Esophagus squamous epithelium (tissue), 5 donors: ENCODE measurements at places on chromosomes 7 and 10.

DNA sequence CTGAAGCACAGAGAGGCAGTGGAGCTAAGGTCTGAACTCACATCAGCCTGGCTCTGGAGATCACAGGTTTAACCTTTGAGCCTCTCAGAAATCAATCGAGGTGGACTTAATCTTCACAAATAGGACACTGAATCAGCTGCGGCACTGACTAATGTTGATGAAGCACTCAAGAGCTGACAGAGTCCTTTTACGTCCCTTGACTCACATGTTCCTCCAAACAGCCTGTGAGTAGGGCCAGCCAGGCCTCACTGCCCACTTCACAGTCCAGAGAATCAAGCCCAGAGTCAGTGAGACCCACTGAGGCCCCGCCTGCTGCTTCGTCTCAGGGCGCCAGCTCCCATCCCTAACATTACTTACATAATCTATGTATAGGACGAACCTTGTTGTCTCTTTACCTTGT, 63.1 kb downstream of the TNS3 start:
- no peaks in the 10 kb centered on the region for H3K4me1 ChIP-seq
- no peaks in the 10 kb centered on the region for H3K36me3 ChIP-seq
- no peak for DNase-seq
- no peak overlapping the region for H3K27ac ChIP-seq
- no peaks in the 10 kb centered on the region for H3K27me3 ChIP-seq

DNA sequence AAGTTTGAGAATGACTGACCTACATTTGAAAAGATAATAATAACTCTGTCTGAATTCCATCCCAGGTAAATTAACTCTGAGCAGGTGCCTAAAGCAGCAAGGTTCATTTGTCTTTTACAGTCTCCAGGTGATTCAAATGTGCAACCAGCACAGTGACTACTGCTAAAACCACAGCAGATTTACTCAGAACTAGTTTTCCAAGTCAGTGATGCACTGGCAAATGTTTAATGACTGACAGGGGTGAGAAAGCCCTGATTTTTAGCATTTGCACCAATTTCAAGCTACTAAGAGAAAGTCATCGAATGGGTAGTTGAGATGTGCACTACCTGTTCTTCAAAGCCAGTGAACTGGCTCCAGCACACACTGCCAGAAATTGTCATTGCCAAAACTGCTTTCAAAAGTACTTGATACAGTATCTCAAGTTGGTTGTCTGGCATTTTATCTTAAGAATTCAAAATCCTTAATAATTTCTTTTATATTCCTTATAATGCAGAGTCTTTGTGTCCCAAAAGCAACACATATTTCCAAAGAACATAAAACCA, 60.3 kb downstream of the ATOH7 start:
- H3K27me3 ChIP-seq, result no peaks in the 10 kb centered on the region
- H3K4me3 ChIP-seq, result no peak overlapping the region
- H3K27ac ChIP-seq, result no peak overlapping the region
- no peaks in the 10 kb centered on the region for H3K36me3 ChIP-seq
- no peak for DNase-seq

GRCh38 chr7:81774551-81774950, 4.7 kb upstream of the HGF start:
- H3K4me3 ChIP-seq, result no peak overlapping the region
- no peaks in the 10 kb centered on the region for H3K36me3 ChIP-seq
- no peak overlapping the region for H3K27ac ChIP-seq
- H3K4me1 ChIP-seq, result peaks cover 19% of the 10 kb centered on the region
- no peaks in the 10 kb centered on the region for H3K27me3 ChIP-seq
- DNase-seq, result no peak

DNA sequence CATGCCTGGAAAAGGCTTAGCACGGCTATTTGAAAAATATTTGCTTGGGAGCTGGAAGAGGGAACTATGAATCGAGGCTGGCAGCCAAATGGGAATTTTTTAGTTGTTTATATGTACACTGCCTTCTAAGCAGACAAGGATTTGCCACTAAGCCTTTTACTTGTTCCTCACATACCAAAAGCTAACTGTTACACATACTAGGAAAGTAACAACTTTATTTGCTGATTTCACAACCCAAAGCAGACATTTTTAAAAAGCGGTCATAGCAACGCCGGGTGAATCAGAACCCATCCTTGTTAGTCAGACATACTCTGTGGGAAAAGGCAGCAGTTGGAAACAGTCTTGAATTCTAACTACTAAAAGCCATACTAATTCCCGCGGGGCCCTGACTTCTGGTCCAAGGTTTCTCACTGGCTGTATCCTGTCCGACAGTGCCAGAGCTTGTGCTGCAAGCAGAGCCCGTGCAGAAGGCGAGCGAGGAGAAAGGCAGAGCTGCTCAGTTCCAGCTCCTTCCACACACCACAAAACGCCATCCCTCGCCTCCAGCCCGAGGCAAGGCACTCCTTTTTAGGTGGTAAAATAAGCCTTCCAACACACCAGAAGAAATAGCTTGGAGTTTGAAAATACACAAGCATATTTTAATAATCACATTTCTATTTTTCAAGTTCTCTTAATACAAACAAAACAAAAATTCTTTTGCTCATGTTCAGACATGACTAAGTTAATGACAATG, 89.2 kb downstream of the RNF216 start:
- H3K27me3 ChIP-seq, result no peaks in the 10 kb centered on the region
- no peak for DNase-seq
- H3K36me3 ChIP-seq, result no peaks in the 10 kb centered on the region
- no peak overlapping the region for H3K4me3 ChIP-seq
- peaks cover 73% of the 10 kb centered on the region for H3K4me1 ChIP-seq
- H3K27ac ChIP-seq, result peak overlapping the region; percentile 81

DNA sequence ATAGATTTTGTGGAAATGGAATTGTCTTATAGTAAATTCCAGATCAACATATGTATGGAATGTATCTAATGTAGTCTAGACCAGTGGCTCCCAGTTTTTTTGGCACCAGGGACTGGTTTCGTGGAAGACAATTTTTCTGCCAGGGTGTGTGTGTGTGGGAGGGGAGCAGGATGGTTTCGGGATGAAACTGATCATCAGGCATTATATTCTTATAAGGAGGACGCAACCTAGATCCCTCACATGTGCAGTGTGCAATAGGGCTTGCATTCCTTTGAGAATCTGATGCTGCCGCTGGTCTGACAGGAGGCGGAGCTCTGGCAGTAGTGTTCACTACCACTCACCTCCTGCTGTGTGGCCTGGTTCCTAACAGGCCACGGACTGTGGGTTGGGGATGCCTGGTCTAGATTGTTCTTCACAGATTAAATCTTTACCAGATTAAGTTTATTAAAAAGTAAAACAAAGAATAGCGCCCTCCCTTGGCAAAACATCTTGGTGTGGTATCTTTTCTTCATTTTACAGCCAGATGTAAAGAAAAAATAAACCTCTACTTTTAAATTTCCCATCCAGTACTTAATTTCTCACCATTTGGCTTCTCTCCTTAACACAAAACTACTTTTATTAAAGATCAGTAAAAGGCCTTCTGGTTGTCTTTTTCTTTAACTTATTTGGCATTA, 48.4 kb downstream of the SEPTIN7 start:
- H3K4me1 ChIP-seq, result no peaks in the 10 kb centered on the region
- no peak for DNase-seq
- H3K27me3 ChIP-seq, result no peaks in the 10 kb centered on the region
- H3K4me3 ChIP-seq, result no peak overlapping the region

GRCh38 chr10:68628576-68629127, 68.5 kb downstream of the TET1 start:
- H3K27ac ChIP-seq, result no peak overlapping the region
- H3K27me3 ChIP-seq, result no peaks in the 10 kb centered on the region
- H3K4me3 ChIP-seq, result no peak overlapping the region
- DNase-seq, result no peak

- no peak overlapping the region for H3K4me3 ChIP-seq
- no peaks in the 10 kb centered on the region for H3K27me3 ChIP-seq
- H3K36me3 ChIP-seq, result no peaks in the 10 kb centered on the region
- H3K27ac ChIP-seq, result no peak overlapping the region
These were observed 41.4 kb downstream of the COL1A2 start for GRCh38 chr7:94436018-94436604.

GRCh38 chr10:116691635-116692034, 50.7 kb downstream of the HSPA12A start:
- H3K4me3 ChIP-seq, result no peak overlapping the region
- no peaks in the 10 kb centered on the region for H3K36me3 ChIP-seq
- DNase-seq, result no peak
- H3K4me1 ChIP-seq, result no peaks in the 10 kb centered on the region

GRCh38 chr7:17618652-17618974, 320.2 kb downstream of the AHR start:
- no peaks in the 10 kb centered on the region for H3K4me1 ChIP-seq
- no peaks in the 10 kb centered on the region for H3K27me3 ChIP-seq
- H3K27ac ChIP-seq, result no peak overlapping the region
- no peak overlapping the region for H3K4me3 ChIP-seq
- no peaks in the 10 kb centered on the region for H3K36me3 ChIP-seq
- no peak for DNase-seq

GRCh38 chr10:100766693-100767421, 21.5 kb downstream of the PAX2 start:
- peaks cover 6% of the 10 kb centered on the region for H3K27me3 ChIP-seq
- H3K27ac ChIP-seq, result no peak overlapping the region
- H3K4me3 ChIP-seq, result no peak overlapping the region

DNA sequence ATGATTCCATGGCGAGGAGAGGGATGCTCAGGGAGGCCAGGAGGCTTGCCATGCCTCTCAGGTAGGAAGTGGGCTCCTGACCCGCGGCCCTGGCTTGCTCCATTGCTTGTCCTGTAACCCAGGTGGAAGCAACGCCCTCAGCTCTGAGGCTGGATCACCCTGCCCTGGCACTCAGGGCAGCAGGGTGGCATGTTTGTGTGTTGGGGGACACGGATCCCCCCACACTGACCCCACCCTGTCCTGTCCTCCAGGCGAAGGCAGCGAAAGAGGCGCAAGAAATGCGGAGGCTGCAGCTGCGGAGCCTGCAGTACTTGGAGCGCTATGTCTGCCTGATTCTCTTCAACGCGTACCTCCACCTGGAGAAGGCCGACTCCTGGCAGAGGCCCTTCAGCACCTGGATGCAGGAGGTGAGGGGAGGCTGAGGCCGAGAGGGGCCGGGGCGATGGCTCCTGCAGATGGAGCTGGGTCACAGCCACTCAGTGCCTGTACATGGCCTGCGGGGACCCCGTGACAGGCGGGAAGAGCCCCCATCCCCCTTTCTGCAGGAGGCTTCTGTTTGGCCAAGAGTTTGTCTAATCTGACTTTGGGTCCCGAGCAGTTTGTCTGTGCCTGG, 38.3 kb downstream of the PRF1 start:
- no peak overlapping the region for H3K4me3 ChIP-seq
- peaks cover 7% of the 10 kb centered on the region for H3K36me3 ChIP-seq
- H3K4me1 ChIP-seq, result peaks cover 14% of the 10 kb centered on the region
- DNase-seq, result no peak
- H3K27ac ChIP-seq, result no peak overlapping the region

GRCh38 chr7:64874114-64874513, 29.0 kb upstream of the ZNF273 start:
- peaks cover 4% of the 10 kb centered on the region for H3K4me1 ChIP-seq
- no peak for DNase-seq
- H3K27ac ChIP-seq, result no peak overlapping the region
- H3K27me3 ChIP-seq, result no peaks in the 10 kb centered on the region
- H3K36me3 ChIP-seq, result no peaks in the 10 kb centered on the region

GRCh38 chr7:100152937-100153666, 4.4 kb downstream of the LAMTOR4 start:
- H3K4me1 ChIP-seq, result peaks cover 86% of the 10 kb centered on the region
- no peak for DNase-seq
- peaks cover 61% of the 10 kb centered on the region for H3K36me3 ChIP-seq
- H3K27ac ChIP-seq, result peak overlapping the region; percentile 5
- no peak overlapping the region for H3K4me3 ChIP-seq
- no peaks in the 10 kb centered on the region for H3K27me3 ChIP-seq

GRCh38 chr10:78802866-78803265, 265.9 kb upstream of the ZMIZ1 start:
- no peak for DNase-seq
- no peaks in the 10 kb centered on the region for H3K27me3 ChIP-seq
- peak overlapping the region; percentile 87 for H3K27ac ChIP-seq
- H3K4me1 ChIP-seq, result peaks cover 75% of the 10 kb centered on the region

DNA sequence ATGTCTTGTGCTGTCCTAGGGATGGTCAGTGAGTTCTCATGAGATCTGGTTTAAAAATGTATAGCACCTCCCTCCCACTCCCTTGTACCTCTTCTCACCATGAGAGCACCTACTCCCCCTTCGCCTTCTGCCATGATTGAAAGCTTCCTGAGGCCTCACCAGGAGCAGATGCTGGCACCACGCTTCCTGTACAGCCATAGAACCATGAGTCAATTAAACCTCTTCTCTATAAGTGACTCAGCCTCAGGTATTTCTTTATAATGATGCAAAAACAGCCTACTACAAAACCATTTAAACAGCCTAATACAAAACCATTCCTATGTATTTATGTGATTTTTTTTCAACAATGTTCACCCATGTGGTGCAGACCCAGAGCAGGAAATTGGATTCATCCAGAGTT, 32.0 kb downstream of the KDM7A start:
- H3K4me1 ChIP-seq, result no peaks in the 10 kb centered on the region
- H3K36me3 ChIP-seq, result no peaks in the 10 kb centered on the region
- DNase-seq, result no peak
- H3K4me3 ChIP-seq, result no peak overlapping the region
- H3K27ac ChIP-seq, result no peak overlapping the region

GRCh38 chr10:27654284-27654683, 91.3 kb downstream of the MKX start:
- H3K4me3 ChIP-seq, result no peak overlapping the region
- no peaks in the 10 kb centered on the region for H3K27me3 ChIP-seq
- no peak overlapping the region for H3K27ac ChIP-seq
- H3K36me3 ChIP-seq, result no peaks in the 10 kb centered on the region
- no peak for DNase-seq

DNA sequence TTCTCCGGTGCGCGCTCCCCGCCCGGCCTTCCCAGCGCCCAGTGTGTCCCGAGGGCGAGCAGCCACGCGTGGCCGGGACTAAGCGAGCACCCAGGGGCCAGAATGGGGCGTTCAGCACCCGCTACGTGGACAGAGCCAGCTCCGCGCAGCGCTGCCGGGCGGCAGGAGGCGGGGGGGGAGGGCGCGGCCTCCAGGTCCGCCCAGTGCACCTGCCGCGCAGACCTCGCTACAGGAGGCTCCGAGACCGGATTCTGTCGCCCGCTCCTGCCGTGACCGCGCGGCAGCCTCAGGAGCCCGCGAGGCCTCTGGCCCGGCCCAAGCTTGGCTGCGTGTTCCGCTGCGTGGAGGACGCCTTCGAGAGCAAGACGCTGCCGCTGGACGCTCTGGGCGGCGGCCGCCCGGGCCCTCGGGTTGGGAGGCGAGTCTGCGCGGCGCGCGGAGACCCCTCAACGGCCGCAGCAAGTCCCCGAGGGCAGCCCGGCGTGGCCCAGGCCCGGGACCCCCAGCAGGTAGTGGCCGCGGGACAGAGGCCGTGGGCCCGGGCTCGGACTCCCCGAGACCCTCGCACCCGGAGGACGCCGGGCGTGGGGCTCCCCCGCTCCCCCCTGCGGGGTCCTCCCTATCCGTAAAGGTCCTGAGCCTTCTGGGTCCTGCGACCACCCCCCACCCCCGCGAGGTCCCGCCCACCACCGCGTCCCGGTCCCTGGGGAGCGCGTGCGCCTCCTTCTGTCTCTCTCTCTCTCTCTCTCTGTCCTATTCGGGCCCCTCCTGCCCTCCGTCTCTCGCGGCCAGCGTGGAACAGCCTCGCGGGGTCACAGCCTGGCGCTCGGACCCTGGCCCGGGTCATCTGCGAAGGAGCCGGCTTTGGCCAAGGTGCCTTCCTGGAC, 904 bp upstream of the DPYSL4 start:
- peaks cover 23% of the 10 kb centered on the region for H3K4me1 ChIP-seq
- peaks cover 29% of the 10 kb centered on the region for H3K27me3 ChIP-seq
- peak overlapping the region; percentile 46 for H3K4me3 ChIP-seq
- H3K27ac ChIP-seq, result no peak overlapping the region

GRCh38 chr10:61897671-61898434, 3.6 kb upstream of the ARID5B start:
- H3K36me3 ChIP-seq, result no peaks in the 10 kb centered on the region
- peaks cover 22% of the 10 kb centered on the region for H3K4me1 ChIP-seq
- H3K27me3 ChIP-seq, result no peaks in the 10 kb centered on the region
- no peak for DNase-seq
- peak overlapping the region; percentile 58 for H3K4me3 ChIP-seq
